ENCODE measurements at places on chromosomes 2 and 18.

DNA sequence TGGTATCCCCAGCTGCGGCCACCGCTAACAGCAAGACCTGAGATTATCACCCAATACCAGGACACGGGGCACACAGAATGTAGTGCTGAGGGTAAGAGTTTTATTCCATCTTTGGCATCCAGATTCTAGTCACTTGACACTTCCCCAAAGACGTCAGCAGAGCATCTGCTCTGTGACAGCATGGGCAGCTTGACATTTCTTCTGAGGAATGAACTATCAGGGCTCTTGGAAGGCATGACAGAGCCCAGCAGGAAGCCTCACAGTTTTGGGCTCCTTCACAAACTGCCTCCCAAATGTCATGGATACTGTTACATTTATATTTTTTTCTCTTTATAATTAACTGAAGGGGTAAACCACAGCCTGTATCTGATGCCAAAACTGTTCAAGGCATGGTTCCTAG is 1010.7 kb downstream of the TDRD15 start:
- no peak for DNase-seq

GRCh38 chr2:66495788-66496640 is 61.1 kb downstream of the MEIS1 start:
- DNase-seq, result no peak

DNA sequence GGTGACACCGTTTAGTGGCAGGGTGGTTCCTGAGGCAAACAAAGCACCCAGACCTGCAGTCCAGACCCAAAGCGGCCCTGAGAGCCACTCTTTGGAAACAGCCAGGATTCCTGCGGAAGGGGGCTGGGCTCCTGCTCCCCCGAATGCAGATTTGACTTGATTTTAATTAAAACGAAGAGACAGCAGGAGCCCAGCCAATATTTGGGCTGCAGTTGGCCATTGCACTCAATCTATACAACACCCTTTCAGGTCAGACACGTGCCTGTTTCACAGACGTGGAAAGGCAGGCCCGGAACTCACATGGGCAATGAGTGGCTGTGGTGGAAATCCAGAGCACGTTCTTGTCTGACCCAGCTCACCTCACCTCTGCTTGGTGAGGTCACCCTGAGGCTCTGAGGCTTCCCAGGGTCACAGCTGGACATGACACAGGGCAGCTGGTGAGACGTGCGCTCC is 122.4 kb downstream of the NDUFA10 start:
- DNase-seq, result no peak

DNA sequence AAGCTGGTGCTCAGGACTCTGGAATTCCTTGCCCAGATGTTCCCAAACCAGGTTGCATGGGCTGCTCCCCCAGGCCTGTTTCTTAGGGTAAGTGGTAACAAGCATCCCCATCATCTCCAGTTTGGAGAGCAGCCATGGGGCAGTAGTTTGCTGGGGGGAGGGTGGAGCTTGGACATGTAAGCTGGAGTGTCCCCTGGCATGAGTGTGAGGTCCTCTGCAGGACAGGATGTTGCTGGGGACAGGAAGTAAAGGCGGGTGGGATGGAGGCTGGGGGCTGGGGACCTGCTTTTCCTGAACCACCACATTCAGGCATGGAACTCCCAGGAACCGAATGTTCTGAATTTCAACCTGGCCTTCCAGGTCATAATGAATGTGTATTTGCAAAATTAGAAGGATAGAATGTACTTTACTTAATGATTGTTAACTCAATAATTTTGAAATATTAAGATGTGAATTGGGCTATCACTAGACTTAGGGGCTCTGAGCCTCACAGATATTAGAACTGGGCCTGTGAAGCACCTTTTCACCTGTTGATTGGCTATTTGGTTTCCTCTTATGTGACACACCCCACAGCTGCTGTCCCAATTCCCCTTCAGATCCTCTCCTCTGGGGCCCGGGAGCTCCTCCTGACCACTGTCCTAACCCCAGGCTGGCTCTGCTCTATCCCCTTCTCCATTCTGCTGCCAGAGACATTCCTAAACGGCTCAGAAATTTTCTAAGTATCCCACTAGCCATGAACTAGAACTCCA is 66.4 kb upstream of the EPAS1 start:
- no peak for DNase-seq

DNA sequence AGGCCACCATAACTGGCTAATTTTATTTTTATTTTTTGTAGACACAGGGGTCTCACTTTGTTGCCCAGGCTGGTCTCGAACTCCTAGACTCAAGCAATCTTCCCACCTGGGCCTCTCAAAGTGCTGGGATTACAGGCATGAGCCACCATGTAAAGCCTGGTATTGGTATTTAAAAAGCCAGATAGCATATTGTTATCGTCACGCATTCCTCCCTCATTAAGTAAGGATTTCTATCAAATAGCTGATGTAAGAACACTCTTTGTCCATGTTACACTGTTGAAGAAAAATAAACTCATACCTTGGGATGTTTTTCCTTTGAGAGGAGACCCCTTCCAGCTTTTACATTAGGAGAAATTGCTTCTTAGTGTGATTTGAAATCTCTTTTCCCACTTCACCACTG is 39.2 kb upstream of the DARS1 start:
- DNase-seq, result no peak

DNA sequence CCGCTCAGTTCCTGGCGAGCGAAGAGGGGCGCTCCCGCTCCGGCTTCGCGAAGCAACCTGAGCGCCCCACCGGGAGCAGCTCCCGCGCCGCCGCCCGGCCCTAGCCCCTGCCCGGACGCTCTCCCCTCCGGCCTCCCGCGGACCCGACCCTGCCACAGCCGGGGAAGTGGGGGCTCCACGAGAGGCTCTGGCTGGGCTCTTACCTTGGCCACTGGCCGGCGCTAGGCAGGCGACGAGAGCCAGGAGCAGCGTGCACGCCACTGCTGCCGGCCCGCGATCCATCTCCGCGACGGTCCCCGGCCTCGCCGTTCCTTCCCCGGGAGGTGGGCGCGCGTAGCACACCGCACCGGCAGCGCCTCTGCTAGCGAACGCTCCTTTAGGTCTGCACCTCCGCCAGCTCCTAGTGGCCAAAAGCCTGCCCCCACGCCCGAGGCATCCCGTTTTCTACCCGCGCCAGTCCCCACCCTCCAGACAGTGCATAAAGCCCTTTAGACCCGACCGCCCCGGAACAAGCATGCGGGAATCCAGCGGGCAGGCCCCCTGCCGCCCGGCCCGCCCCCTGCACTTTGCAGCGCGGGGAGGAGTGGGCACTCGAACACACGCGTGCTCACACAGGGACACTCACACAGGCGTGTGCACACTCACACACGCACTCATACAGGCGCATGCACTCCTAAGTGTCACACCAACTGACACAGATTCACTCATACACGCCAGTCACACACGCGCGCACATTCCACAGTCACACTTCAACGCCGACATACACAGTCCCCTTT is at the start of gene LRP2:
TSS of gene LRP2 (minus strand) at position 417 of the 776 bp plus-strand sequence. CDS start at position 282, 135 bp downstream.
- DNase-seq, result no peak
